B cell (primary cell): ENCODE measurements at places on chromosomes 3 and 15. TPM values are rescaled to one million over a fixed set of nuclear protein-coding genes. Genes with fewer than 3 reads are reported as not detected.

DNA sequence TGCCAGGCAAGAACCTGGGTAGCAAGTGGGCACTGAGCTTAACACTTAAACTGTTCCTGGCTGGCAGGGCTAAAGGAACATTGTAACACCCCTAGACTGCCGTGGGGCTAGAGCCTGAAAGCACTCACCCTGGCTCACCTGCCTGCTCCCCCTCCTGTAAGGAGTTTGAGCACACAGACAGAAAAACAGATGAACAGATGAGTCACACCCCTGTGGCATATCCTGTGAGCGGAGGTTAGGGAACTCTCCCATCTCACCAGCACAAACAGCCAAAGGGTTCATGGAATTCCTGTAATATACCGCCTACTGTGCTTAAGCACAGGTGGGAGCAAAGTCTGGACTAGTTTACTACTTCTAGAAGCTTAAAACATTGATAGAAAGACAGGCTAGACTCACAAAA is 300.1 kb downstream of the ROBO1 start:
- DNase-seq: no peak

GRCh38 chr15:100705065-100705464 is 102.7 kb downstream of the ASB7 start:
- no peak for DNase-seq

DNA sequence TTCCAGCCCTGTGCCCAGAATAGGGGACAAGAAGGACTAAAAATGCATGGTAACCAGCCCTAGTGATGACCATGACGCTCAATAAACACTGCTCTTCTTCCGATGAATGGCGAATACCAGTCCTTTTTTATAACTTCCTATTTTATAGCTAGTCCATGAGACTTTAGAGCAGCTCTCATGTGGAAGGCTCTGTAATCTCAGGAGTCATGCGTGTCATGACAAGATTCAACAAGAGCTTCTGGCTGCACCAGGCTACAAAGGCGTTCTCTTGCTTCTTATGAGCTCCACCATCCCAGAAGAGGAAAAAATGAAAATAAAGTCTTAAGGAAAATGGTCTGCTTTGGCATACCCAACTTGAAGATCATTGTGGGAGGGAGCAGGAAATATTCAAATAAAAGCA is 141.0 kb downstream of the TMCO5A start:
- DNase-seq: no peak

DNA sequence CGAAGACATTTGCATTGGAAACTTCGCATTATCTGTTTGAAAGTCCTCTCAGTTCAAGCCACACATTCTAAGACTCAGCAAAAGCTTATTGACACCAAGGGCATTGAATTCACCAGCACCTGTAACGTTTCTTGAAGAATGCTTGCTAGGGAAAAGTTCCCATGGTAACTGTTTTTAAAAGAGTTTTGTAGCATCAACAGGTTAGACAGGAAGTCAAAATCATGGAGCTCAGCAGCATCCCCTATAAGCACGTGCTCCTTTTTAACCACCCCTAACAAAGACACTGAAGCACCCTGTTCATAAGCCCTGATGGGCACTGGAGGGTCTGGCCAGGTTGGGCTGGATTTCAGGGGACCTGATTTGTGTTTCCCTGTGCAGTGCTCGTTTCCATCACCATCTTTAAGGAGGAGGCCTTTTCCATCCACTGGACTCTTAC is 229.7 kb upstream of the BHLHE40 start:
- DNase-seq: no peak

- DNase-seq: no peak
These were observed 3.3 kb downstream of the GTF2A2 start for GRCh38 chr15:59654046-59654445.

The BFSP2 gene
- total RNA-seq: 0.70 and 1.6 TPM in 2 replicates

The INKA1 gene
- 25.8 and 28.2 TPM in 2 replicates for total RNA-seq

The PDZRN3 gene
- not detected in 2 replicates for total RNA-seq

The NRROS gene
- total RNA-seq: 85.9 and 87.9 TPM in 2 replicates
